ENCODE measurements at places on chromosomes 3 and 15.

GRCh38 chr3:150721285-150722130, 17.8 kb upstream of the ERICH6 start:
- peak; percentile 75 for DNase-seq

- peak; percentile 53 for DNase-seq
Measured at GRCh38 chr3:136078421-136079364, 113.2 kb downstream of the PPP2R3A start.

DNA sequence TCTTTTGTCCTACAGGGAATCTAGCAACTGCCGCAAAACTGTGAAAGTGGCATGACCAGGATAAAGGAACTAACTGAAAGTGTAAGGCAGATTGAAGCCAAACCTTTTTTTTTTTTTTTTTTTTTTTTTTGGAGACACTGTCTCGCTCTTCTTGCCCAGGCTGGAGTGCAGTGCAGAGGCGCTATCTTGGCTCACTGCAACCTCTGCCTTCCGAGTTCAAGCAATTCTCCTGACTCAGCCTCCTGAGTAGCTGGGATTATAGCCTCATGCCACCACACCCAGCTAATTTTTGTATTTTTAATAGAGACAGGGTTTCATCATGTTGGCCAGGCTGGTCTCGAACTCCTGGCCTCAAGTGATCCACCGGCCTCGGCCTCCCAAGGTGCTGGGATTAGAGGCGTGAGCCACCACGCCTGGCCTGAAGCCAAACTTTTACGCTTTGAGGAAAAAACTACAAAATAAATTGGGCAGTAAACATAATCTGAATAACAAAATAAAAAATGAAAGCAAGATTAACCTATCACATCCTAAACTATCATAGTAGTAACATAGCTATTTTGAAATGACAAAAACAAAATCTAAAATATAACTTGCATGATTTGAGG, 9.7 kb downstream of the SLTM start:
- no peak for DNase-seq

GRCh38 chr15:101203607-101204189, 48.1 kb downstream of the CHSY1 start:
- DNase-seq, result no peak

DNA sequence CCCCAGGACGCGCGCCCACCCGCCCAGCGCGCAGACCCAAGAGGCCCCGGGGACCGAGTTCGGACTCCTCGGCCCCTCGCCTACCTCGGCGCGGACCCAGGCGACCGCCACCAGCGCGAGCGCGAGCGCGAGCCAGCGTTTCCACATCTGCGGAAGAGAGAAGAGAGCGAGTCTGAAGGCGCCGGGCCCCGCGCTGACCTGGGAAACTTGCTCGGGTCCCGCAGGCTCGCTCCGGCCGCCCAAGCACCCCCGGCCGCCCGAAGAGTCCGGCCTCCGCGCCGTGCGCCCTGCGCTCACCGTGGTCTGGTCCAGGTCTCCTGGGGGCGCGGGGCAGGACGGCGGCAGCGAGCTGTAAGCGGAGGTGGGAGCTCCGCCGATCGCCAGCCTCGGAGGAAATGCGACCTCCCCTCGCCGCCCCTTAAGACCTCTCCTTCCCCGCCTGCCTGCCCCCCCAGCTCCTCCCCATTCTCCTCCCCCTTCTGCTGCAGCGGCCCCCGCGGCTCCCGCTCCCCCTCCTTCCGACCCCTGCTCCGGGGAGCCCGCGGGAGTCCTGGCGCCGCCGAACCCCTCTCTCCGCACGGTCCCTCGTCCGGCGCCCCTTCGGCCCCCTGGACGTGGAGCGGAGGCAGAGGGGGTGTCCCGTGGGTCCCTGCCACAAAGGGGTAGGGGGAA, at the start of gene FSTL1:
Gene FSTL1, minus strand, starts transcription at position 393 of the 672 bp plus-strand sequence. Its CDS starts 246 bp downstream, at position 147.
- DNase-seq, result peak; percentile 25

GRCh38 chr15:74956648-74957475, at the start of gene RPP25:
Gene RPP25, minus strand, starts transcription at chr15:74956772. Its CDS starts 189 bp downstream, at chr15:74956583.
- DNase-seq, result peak; percentile 58

- DNase-seq, result no peak
Measured at GRCh38 chr15:61175024-61175423, 54.1 kb downstream of the RORA start.

All from midbrain (tissue), 1 donor.